WERI-Rb-1 (cell line): ENCODE measurements at places on chromosomes 3 and 15.

DNA sequence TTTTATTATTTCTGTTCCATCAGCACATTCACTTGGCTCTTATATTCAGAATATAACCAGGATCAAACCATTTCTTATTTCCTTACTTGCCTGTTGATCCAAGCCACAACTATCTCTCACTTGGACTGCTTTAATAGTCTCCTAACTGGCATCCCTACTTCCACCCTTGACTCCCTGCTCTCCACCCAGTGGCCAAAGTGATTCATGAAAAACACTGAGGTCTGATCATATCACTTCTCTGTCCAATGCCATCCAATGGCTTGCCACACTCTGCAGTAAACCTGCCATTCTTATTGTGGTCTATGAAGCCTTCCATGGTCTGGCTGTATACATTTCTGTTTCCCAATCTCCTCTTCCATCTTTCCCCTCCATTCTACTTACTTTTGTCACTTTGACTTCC lies 576.1 kb downstream of the PDCD6IP start:
- DNase-seq: no peak

GRCh38 chr15:47513471-47513870 lies 203.8 kb upstream of the SEMA6D start:
- DNase-seq: no peak

- no peak for DNase-seq
Measured at GRCh38 chr15:83413054-83413719, 34.0 kb upstream of the SH3GL3 start.

DNA sequence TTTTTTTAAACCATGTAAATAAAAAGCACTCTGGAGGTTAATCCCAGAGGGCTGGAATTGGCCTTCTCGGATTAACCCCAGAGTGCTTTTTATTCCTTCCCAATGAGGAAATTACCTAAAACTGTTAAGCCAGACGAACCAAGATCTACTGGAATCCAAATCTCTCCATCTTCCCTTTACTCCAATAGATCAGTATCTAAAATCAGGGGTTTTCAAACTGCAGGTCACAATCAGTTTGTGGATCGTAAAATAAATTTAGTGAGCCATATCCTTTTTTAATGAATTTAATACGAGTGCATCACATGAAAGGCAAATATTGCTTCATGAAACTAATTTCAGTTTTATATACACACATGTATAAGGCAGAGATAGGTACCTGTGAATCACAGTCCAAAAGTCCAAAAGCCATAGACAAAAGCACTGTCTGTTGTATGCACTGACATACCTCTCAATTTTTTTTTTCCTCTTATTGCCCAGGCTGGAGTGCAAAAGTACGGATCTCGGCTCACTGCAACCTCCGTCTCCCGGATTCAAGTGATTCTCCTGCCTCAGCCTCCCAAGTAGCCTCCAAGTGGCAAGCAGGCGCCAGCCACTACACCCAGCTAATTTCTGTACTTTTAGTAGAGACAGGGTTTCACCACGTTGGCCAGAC lies 61.3 kb downstream of the TBL1XR1 start:
- no peak for DNase-seq

DNA sequence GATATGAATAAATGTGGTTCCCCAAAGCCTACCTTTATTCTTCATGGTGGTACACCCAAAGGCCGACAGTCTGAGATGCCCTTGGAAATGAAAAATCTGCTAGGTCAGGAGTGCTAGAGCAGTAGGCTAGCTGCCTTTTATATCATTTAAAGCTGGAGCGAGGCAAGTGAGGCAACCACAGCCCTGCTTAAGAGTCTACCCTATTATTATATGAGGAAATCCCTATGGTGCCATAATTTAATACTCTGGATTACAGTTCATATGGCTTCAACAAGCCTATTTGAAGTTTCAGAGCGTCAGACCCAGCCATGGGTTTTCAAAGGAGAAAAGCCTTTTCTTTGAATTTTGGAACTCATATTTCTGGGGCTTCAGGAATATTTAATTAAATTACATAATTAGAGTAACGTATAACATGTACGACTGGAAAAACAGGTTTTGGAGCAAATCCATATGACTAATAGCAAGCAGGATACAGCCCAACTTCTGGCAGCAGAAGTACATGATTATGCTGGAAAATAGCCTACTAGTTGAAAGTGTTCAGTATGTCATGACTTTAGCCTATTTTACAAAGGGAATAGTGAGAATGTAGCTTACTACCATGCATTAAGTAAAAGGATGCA lies 18.0 kb upstream of the SLTM start:
- DNase-seq: no peak

DNA sequence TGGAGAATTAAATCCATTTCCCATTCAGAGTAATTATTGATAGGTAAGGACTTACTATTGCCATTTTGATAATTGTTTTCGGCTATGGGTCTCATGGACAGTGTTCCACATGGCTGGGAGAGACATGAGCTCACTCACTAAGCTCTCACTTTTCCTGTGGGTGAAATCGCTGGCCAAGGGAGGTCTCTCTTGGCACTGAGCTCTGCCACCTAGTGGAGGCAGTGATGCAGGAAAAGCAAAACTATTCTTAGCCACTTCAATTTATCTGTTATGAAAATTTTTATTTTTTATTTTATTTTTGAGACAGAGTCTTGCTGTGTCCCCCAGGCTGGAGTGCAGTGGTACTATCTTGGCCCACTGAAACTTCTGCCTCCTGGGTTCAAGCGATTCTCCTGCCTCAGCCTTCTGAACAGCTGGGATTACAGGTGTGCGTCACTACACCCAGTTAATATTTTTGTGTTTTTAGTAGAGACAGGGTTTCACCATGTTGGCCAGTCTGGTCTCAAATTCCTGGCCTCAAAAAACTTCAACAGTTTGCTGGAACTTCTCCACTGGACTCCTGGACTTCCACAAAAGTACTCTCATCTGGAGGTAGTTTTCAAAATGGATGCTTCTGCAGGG lies 4.7 kb upstream of the RNF13 start:
- peak; percentile 72 for DNase-seq
